ENCODE measurements at places on chromosomes 3 and 15. TPM values are rescaled to one million over a fixed set of nuclear protein-coding genes. Genes with fewer than 3 reads are reported as not detected.
A peak's percentile ranks its signal among the peaks of the same experiment; 100 is the strongest.

Gene SLC22A13
- total RNA-seq, result 0.22 TPM

- DNase-seq, result no peak
These were observed 387.3 kb upstream of the RARB start for GRCh38 chr3:25040748-25041147.

DNA sequence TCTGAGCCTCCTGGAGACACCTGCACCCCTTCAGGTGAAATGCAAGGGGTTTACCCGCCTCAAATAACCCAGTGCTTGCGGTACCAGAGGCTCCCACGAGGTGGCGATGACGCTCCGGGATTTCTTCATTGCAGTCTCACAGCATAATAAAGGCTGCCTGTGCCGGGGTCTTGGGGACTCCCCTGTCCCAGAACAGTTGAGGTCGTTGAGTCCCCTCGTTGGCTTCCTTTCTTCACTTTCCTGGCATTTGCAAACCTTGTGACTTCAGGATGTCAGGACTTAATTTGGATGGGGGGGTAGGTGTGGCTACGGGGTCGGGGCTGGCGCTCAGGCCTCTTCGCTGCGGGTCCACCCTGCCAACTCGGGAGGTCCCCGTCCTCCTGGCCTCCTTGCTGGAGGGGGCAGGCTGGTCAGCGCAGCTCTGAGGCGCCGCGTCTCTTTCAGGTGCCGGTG, 1.3 kb downstream of the GNAT1 start:
- peak; percentile 67 for DNase-seq

GRCh38 chr15:70031261-70031660, 66.5 kb downstream of the TLE3 start:
- no peak for DNase-seq

GRCh38 chr15:72156928-72157327, 38.7 kb downstream of the SENP8 start:
- no peak for DNase-seq

Gene HYPK
- 3.9 TPM for total RNA-seq

- DNase-seq, result no peak
These were observed 94.9 kb downstream of the NTRK3 start for GRCh38 chr15:88161636-88162035.

Gene ACY1
- 13.8 TPM for total RNA-seq

GRCh38 chr3:11034309-11034985, 41.9 kb downstream of the SLC6A1 start:
- DNase-seq, result no peak

GRCh38 chr15:97692301-97693015, 268.0 kb upstream of the ARRDC4 start:
- DNase-seq, result peak; percentile 68

DNA sequence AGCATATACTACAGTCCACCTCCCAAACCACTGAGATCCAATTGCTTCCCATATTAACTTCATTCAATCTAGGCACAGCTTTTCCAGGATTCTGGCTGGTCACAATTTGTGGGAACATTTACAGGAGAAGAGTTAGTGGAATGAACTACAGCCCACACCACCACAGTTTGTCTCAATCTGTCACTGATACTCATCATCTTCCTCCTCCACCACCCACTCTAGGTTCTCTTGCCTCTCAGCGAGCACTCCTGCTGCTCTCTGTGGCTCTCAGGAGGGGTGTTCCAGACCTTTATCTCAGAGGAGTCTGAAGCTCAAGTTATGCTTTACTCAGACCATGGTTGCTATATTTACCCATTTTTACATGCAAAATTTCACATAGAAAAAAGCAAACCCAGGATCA, 25.9 kb upstream of the PLA2G4D start:
- DNase-seq, result no peak

- no peak for DNase-seq
These were observed 35.9 kb downstream of the EIF4E3 start for GRCh38 chr3:71689291-71689690.

DNA sequence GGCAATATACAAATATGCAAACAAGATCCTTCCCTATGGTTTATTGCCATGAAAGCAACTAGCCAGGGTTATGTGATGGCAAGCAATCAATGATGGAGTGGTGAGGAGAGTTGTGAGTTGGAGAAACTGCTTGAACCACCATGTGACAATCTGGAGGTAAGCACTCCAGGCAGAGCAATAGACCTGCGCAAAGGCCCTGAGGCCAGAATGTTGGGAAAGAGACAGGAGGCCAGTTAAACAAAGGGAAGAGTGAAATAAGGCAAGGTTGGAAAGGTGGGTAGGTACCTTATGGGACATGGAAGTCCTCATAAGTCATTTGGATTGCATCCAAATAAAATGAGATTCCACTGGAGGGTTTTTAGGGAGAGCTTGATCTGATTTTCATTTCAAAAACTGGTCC, 80.0 kb upstream of the WNT5A start:
- DNase-seq, result no peak

- DNase-seq, result no peak
These were observed 1029.5 kb upstream of the NR2F2 start for GRCh38 chr15:95300958-95301357.

GRCh38 chr15:81184188-81184587, 12.5 kb upstream of the IL16 start:
- no peak for DNase-seq

DNA sequence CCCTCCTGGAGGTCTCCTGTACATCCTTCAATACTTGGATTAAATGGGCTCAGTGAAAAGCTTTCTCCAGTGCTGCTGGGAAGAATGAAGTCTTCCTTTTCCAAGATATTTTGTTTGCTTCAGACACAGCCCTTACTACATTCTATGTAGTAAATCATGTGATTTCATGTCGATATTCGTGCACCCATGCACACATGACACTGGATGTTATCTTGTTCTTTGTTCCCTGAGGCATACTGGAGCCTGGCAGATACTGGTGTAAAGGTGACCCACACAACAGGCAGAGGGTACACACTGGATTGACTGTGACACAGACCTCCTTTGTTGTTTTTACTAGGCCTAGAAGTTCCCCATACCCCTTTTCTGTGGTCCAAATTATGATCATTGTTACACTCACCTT, 40.3 kb upstream of the ATP2C1 start:
- no peak for DNase-seq

Gene PIK3CB
- 8.0 TPM for total RNA-seq

Data from muscle of leg (tissue), 16 donors.